ENCODE measurements at places on chromosomes 7 and 10. TPM values are rescaled to one million over a fixed set of nuclear protein-coding genes. Genes with fewer than 3 reads are reported as not detected.

Gene GBX1
- total RNA-seq, result not detected

Gene RNF148
- total RNA-seq, result 1.5 TPM

Gene SEMA4G
- 4.2 TPM for total RNA-seq

Gene GPR146
- total RNA-seq, result 44.2 TPM

Gene RNF133
- 1.0 TPM for total RNA-seq

Gene HOXA11
- not detected for total RNA-seq

Gene IFIT1
- total RNA-seq, result 13.2 TPM

Gene GDF2
- total RNA-seq, result not detected

Gene ZNF467
- total RNA-seq, result 18.5 TPM

Gene MGAM2
- total RNA-seq, result 0.65 TPM

Gene ELFN1
- 4.8 TPM for total RNA-seq

- DNase-seq, result no peak
Observed at GRCh38 chr10:88526501-88527105, 56.5 kb downstream of the RNLS start.

GRCh38 chr10:81817596-81818170 is 57.3 kb upstream of the NRG3 start:
- no peak for DNase-seq

DNA sequence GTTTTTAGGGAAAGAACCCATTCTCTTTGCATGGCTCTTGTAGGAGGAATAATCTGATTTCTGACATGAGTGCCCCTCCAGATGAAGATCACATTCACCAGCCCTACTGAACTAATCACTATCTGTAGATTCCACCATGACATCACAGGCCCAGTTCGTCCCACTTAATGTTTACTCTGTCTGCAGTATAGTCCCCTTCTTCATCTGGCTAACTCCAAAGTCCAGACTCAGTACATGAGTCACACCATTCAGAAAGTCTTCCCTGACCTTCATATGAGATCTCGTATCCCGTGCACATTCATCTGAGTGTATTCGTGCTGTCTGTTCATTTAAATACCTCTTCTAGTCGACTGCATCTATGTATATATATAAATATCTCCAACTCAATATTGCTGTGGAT is 366.5 kb upstream of the AKR1E2 start:
- no peak for DNase-seq

DNA sequence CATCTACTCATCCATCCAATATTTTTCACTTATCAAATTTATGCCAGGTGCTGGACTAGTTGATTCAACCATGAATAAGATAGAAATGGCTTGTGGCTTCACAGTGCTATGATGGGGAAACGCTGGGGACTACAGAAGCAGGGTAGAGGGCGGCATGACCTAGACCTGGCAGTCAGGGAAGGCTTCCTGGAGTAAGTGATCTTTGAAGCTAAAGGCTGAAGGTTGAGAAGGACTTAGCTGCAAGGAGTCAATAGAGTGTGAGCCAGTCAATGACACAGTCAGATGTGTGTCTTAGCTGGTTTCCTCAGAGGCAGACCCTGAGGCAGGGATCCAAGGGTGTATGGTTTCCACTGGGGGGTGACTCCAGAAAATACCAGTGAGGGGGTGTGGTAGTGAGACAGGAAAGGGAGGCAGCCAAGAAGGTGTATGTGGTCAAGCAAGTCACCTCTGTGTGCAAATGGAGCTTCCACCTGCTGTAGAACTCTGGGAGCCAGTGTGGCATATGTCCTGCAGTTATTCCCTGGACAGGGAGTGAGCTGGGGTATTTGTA is 10.3 kb downstream of the PRF1 start:
- no peak for DNase-seq

GRCh38 chr7:43292384-43292783 is 179.9 kb downstream of the HECW1 start:
- DNase-seq, result no peak

DNA sequence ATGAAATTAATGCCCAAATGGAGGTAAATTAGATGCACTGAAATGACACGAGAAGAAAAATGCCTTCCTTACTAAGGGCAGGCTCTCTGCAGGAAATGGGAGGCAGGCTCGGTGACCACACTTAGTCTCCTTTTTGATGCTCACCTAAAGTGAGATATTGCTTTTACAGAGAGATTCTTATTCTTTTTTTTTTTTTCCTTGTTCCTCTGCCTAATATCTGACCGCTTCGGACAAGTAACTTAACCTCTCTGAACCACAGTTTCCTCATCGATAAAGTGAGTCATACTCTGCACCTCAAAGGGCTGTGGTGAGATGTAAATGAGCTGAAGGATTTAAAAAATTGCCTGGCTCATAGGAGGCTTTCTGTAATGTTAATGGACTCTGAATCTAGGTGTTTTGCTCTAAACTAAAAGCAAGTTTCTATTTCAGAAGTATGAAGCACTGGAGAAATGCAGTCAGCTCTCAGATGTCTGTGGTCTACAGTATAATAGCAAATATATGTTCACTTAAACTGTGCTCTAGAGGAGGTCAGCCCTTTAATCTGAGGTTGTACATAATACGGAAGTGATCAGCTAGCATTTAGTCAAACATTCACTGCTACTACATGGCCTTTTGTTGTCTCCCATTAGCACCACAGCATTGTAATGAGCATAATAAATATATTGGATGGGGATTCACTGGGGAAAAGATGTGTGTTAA is 23.2 kb downstream of the NKX2-3 start:
- DNase-seq, result no peak

DNA sequence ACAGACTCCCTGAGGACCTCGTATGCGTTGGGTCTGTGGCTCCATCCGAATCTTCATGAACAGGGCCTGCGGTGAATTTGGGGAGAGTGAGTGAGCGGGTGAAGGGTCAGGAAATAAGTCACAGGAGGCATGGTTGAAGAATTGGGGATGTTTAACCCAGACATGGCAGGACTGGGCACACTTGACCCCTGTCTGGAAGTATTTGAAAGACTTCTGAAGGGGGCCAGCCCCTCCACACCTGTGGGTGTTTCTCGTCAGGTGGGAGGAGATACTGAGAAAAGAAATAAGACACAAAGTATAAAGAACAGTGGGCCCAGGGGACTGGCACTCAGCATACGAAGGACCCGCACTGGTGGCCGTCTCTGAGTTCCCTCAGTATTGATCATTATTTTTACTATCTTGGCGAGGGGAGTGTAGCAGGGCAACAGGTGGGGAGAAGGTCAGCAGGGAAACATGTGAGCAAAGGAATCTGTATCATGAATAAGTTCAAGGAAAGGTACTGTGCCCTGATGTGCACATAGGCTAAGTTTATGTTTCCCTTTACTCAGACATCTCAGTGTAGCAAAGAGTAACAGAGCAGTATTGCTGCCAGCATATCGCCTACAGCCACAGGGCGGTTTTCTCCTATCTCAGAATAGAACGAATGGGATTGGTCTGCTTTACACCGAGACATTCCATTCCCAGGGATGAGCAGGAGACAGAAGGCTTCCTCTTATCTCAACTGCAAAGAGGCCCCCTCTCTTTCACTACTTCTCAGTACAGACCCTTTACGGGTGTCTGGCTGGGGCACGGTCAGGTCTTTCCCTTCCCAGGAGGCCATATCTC is 38.2 kb upstream of the PFKFB3 start:
- DNase-seq, result no peak

GRCh38 chr10:23453465-23453864 is 14.6 kb downstream of the OTUD1 start:
- DNase-seq, result no peak

DNA sequence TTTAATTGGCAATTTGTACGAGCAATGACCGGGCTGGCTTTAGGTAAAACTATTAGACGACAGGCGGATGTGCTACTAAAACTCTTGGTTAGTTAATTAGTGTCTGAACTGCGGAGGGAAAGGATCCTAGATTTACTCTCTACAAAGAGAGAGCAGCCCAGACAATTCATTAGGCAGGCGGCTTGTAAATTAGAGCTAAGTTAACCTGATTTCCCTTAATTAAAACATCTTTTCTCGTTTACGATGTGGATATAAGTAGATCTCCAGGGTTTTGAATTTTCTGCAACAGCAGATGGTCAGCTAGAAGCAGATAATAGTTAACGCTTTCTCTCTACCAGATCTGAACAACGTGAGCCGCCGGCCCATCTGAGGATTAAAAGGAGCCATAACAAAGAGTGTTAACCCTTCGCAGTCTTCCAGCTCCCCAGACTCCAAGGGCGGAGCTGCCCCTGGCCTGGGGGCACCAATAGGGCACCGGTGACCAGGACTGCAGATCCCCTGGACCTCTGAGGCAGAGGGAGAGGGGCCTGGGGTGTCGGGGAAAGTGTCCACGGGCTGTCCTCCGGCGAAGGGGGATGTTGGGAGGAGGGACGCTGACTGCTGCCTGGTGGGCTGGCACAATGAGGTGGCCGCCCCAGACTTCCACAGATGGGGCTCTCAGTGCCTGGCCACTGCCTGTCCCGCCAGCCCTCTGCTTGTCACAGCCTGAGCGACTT is 6.3 kb upstream of the UNCX start:
- no peak for DNase-seq

- no peak for DNase-seq
Observed at GRCh38 chr7:47288060-47288459, 293.9 kb downstream of the TNS3 start.

GRCh38 chr10:85862771-85863170 is 503.8 kb downstream of the GRID1 start:
- no peak for DNase-seq

GRCh38 chr10:90784771-90785170 is 73.1 kb downstream of the HTR7 start:
- no peak for DNase-seq

GRCh38 chr7:53205006-53205405 is 169.6 kb downstream of the POM121L12 start:
- DNase-seq, result no peak

DNA sequence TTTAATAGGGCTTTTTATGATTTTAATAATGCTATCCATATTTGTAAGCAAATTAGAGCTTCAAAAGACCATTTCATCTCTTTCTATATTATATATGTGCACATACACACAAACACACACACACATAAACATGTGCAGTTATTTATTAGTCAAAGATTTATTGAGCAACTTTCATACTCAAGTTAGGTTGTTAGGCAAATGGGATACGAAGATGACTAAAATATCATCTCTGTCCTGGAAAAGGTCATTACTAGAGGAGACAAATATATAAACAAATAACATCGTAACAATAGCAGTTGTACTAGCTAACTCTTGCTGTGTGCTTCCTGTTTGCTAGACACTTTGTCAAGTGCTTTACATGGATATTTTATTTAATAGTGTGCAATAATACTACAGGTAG is 307.9 kb downstream of the SNX13 start:
- DNase-seq, result no peak

- DNase-seq, result no peak
Observed at GRCh38 chr10:129615381-129615780, 148.3 kb downstream of the MGMT start.

- no peak for DNase-seq
Observed at GRCh38 chr7:21261627-21262594, 166.0 kb upstream of the SP4 start.

- DNase-seq, result peak; percentile 64
Observed at GRCh38 chr10:73920089-73920488, 9.2 kb downstream of the PLAU start.

- peak; percentile 96 for DNase-seq
Observed at GRCh38 chr10:79084012-79084971, 15.5 kb downstream of the ZMIZ1 start.
